ENCODE measurements at places on chromosomes 11 and 22. TPM values are rescaled to one million over a fixed set of nuclear protein-coding genes. Genes with fewer than 3 reads are reported as not detected.

Gene PLET1
- total RNA-seq, result not detected

Gene PITPNB
- total RNA-seq, result 11.8 TPM

Gene UBASH3B
- 19.3 TPM for total RNA-seq

DNA sequence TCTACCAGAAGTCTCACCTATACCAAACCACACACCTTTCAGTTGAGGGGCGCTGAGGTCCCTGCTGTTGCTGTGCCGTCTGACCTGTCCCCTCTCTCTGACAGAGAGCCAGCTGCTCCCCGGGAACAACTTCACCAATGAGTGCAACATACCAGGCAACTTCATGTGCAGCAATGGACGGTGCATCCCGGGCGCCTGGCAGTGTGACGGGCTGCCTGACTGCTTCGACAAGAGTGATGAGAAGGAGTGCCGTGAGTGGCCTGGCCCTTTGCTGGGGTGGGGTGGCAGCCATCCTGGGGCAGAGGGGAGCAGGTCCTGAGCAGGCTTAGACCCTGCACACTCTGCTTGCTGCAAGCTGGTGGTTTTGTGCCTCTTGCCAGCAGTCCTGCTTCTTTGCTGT is 92.1 kb downstream of the LDLRAD3 start:
- no peak for DNase-seq

GRCh38 chr11:101429703-101430540 is 153.9 kb downstream of the TRPC6 start:
- no peak for DNase-seq

Gene PUS3
- total RNA-seq, result 30.0 TPM
